ENCODE measurements at places on chromosomes 4 and X. TPM values are rescaled to one million over a fixed set of nuclear protein-coding genes. Genes with fewer than 3 reads are reported as not detected.

OCIAD1 gene
- 104 TPM for total RNA-seq

HSFX3 gene
- total RNA-seq = not detected

MID1 gene
- 28.3 TPM for total RNA-seq

USP17L15 gene
- total RNA-seq = not detected

ZNF141 gene
- 9.5 TPM for total RNA-seq

ARHGEF6 gene
- total RNA-seq = 20.8 TPM

COMMD8 gene
- total RNA-seq = 26.1 TPM

RAI2 gene
- total RNA-seq = not detected

USP17L12 gene
- total RNA-seq = not detected

AKAP4 gene
- total RNA-seq = not detected

SHROOM2 gene
- total RNA-seq = 4.5 TPM

PF4V1 gene
- 9.2 TPM for total RNA-seq

CORIN gene
- 0.23 TPM for total RNA-seq

TCP11X1 gene
- total RNA-seq = not detected

CFP gene
- 0.30 TPM for total RNA-seq

SAT1 gene
- total RNA-seq = 131 TPM

SLC38A5 gene
- total RNA-seq = 61.8 TPM

RAB40A gene
- total RNA-seq = 0.14 TPM

NXF3 gene
- not detected for total RNA-seq

MAGEA1 gene
- not detected for total RNA-seq

PPP3CA gene
- total RNA-seq = 52.9 TPM

BST1 gene
- total RNA-seq = 12.8 TPM

MAGEC2 gene
- not detected for total RNA-seq

LRRC66 gene
- 1.5 TPM for total RNA-seq

NXF2B gene
- not detected for total RNA-seq

MAGIX gene
- 0.55 TPM for total RNA-seq

SSX1 gene
- total RNA-seq = not detected

BEND2 gene
- total RNA-seq = not detected

NKX3-2 gene
- total RNA-seq = not detected

DMRTC1 gene
- total RNA-seq = not detected

TCP11X2 gene
- not detected for total RNA-seq

PPP4R3C gene
- total RNA-seq = not detected

CCDC120 gene
- 0.65 TPM for total RNA-seq

FAM47E gene
- total RNA-seq = 0.59 TPM

ZXDA gene
- 4.2 TPM for total RNA-seq

MTMR8 gene
- not detected for total RNA-seq

PRR32 gene
- total RNA-seq = not detected

SPARCL1 gene
- not detected for total RNA-seq

HPGDS gene
- not detected for total RNA-seq

AFAP1 gene
- 65.6 TPM for total RNA-seq

P2RY8 gene
- total RNA-seq = under 0.01 TPM

EVC gene
- total RNA-seq = 53.4 TPM

BMPR1B gene
- 0.74 TPM for total RNA-seq

XAGE2 gene
- total RNA-seq = not detected

PRSS12 gene
- 120 TPM for total RNA-seq

SERTM2 gene
- total RNA-seq = 0.05 TPM

MSMO1 gene
- total RNA-seq = 367 TPM

EIF2S3 gene
- 271 TPM for total RNA-seq

LRAT gene
- total RNA-seq = not detected

RBM46 gene
- not detected for total RNA-seq

ART3 gene
- total RNA-seq = not detected

ZNF732 gene
- total RNA-seq = 0.32 TPM

CCNG2 gene
- total RNA-seq = 57.0 TPM

C4orf46 gene
- 5.3 TPM for total RNA-seq

BOD1L1 gene
- 30.0 TPM for total RNA-seq

MSX1 gene
- 5.3 TPM for total RNA-seq

GAGE12H gene
- not detected for total RNA-seq

IRF2 gene
- total RNA-seq = 29.7 TPM

ATP8A1 gene
- 0.59 TPM for total RNA-seq

PCDH18 gene
- total RNA-seq = 30.0 TPM
